ENCODE measurements at places on chromosomes 4 and X. TPM values are rescaled to one million over a fixed set of nuclear protein-coding genes. Genes with fewer than 3 reads are reported as not detected.

DNA sequence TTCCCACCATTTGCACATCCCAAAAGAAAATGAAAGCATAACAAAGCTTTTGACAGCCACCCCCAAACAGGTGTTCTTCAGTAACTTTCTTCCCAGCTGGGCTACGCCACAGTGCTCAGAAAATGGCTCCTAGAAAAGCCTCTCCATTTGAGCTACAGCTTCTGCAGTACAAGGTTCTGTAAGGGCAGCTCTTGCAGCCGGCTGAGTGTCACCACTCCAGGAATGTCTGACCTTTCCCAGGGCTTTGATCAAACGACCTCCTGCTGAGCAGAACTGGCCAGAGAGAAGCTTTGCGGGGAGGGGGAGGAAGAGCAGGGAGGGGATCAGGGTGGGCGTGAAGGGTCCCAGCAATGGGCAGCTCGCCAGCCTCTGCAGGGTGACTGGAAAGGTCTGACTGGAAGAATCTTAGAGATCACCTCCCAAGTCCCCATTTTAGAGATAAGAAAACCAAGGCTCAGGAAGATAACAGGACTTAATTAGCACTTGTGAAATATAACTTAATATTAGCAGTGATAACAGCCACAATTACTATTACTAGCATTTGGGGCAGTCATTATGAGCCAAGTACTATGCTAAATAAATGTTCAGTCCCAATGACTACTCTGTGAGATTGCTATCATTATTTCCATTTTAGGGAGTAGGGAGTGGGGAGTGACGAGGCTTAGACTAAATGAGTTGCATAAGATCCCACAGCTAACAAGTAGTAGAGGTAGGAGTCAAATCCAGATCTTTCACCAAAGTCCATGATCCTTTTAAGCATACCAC lies 51.1 kb downstream of the LEF1 start:
- no peaks in the 10 kb centered on the region for H3K36me3 ChIP-seq
- no peaks in the 10 kb centered on the region for H3K27me3 ChIP-seq
- H3K27ac ChIP-seq = no peak overlapping the region
- no peak for DNase-seq
- H3K4me1 ChIP-seq = peaks cover 4% of the 10 kb centered on the region

- no peaks in the 10 kb centered on the region for H3K36me3 ChIP-seq
- H3K4me1 ChIP-seq = no peaks in the 10 kb centered on the region
- H3K27ac ChIP-seq = no peak overlapping the region
- no peaks in the 10 kb centered on the region for H3K27me3 ChIP-seq
- no peak for DNase-seq
These were observed 170.3 kb downstream of the THOC2 start for GRCh38 chrX:123562342-123563146.

DNA sequence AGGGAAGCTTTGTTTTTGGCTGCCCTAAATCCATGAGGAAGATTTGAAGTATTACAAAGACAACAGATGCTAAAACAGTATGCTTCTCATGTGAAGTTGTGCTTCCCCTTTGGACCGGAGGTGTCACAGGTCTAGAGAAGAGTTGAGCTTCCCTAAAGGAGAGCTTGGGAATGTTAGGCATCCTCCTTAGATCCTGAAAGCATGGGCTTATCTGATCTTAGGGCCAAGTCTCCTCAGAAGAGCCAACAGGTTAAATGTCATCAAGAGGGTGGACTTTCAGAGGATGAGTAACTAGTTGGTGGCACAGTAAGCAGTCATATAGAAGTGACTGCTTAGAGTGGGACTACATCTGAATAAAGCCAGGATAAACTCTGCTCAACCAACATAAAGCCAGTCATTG lies 205.4 kb downstream of the RPA4 start:
- H3K27ac ChIP-seq = no peak overlapping the region
- H3K27me3 ChIP-seq = no peaks in the 10 kb centered on the region
- no peak overlapping the region for H3K4me3 ChIP-seq

The TASL gene
- total RNA-seq = 14.9 TPM

The TTC29 gene
- total RNA-seq = not detected

Data from spleen (tissue), 13 donors.